ENCODE measurements at places on chromosomes 11 and 22.

DNA sequence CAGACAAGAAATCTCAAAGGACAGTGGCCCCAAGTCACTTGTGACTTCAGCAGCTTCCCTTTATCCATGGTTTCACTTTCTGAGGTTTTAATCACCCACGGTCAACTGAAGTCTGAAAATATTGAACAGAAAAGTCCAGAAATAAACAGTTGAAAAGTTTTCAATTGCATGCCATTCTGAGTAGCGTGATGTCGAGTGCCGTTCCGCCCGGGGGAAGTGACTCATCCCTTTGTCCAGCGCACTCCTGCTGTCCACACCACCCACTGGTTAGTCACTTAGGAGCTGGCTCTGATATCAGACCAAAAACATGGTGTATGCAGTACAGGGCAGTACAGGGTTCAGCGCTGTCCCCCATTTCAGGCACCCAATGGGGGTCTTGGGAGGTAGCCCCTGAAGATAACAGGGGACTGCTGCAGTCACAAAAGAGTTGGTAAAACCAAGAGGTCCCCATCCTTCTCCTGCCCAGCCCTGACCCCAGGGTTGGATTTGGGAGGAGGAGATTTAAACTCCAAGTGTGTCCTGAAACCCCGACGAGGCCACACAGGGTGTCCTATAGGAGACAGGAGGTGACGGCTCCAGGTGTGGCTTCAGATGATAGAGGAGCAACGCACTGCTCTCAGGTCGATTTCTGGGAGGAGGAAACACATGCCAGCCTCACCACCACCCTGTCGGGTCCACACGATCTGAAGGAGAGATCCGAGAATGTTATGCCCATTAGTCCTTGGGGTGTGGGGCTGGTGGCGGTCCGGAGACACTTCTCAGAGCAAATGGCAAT lies 390.1 kb downstream of the CTTN start:
- no peak for DNase-seq

- DNase-seq, result no peak
Measured at GRCh38 chr11:102620818-102621561, 4.1 kb downstream of the MMP20 start.

DNA sequence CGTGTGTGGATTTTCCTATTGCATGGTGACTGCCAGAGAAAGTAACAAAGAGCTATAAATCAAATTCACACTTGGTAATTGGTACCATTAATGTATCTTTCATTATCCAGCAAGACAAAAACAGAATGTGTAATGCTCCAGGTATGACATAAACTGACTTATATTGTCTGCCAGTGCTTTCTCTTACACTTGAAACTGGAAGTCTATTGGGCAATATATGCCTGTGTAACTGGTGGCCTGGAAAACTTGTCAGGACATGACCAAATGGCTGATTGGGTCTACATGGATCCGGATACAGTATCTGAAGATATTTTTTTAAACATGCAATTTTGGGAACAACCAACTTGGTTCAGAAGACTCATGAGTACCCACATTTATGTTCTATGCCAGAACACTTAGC lies 174.6 kb upstream of the ARHGAP42 start:
- DNase-seq, result no peak

- DNase-seq, result no peak
Measured at GRCh38 chr11:95299078-95299679, 68.2 kb upstream of the SESN3 start.

GRCh38 chr11:70074746-70075145 lies 3.4 kb upstream of the ANO1 start:
- DNase-seq, result no peak

GRCh38 chr11:60455531-60456042 lies at the start of gene MS4A1:
Gene MS4A1 (plus strand): TSS chr11:60455847. CDS start chr11:60462375, 6,528 bp downstream.
- no peak for DNase-seq

DNA sequence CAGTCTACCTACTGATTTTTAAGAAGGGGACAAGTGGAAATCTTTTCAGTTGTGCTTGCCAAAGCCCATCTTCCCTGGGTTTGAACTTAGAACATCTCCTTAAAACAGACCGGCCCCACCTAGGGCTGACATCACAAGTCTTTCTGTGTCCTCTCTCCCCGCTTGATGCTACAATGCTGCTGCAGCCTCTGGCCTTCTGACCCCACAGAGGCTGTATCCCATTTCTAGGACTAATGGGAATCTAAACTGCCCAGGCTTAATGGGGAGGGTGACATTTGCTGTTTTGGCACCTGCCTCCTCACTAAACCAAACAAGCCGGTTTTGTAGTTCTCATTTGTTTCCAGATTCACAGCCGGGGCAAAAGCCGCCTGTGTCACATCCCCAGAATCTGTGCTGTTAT lies 121.3 kb upstream of the CADM1 start:
- DNase-seq, result no peak

DNA sequence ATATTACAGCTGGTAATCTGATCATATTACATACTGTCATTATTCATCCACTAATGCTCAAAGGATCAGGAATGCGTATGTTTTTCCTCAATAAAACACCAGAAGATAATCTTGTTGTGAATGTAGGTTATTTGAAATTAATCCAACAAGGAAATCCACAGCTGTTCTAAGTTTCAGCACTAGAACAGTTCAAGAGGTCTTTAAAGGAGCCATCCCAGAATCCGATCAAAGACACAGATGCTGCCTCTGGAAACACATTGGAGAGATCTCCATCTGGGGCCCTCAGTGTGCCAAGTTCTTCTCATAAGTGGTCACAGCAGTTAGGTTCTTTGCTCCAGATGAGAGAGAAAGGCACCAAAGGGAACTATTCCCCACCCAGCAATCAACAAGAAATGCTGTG lies 1955.1 kb upstream of the RAG2 start:
- DNase-seq, result no peak

DNA sequence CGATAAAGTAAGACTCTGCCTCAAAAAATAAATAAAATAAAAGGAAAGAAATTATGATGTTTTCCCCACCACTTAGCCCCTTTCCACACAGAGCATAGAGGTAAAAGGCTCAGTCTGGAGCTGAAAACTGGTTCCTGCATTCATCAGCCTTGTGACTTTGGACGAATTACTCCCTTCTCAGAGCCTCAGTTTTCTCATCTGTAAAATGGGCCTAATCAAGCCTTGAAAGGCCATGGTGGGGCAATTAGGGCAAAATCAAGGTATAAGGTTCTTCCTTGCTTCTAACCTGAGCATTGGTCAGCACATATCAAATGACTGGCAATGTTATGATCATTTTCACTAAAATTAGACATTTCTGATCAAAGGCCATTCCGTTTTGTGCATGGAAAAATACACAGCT lies 417.7 kb downstream of the MN1 start:
- DNase-seq, result no peak

DNA sequence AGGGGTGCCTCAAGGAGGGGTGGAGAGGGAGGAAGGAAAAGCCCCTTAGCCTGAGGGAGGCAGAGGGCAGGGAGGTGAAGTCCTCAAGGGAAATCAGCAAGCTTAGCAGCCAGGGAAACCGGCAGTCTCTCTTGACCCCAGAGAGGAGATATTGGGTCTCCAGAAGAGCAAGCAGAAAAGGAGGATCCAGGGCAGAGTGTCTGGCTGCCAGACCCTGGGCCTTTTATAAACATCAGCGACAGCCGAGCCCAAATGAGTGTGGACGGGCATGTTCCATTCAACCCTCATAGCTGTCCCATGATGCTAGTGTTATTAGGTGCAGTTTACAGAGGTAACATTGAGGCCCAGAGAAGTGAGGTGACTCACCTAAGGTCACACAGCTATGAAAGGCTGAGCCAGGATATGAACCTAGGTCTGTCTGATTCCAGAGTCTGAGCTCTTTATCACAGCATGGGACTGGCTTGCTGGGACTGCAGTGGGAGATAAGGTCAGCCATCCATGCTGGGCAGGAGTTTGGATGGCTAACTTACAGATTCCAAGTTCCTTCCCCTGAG lies 9.3 kb downstream of the PRDM11 start:
- DNase-seq, result no peak

DNA sequence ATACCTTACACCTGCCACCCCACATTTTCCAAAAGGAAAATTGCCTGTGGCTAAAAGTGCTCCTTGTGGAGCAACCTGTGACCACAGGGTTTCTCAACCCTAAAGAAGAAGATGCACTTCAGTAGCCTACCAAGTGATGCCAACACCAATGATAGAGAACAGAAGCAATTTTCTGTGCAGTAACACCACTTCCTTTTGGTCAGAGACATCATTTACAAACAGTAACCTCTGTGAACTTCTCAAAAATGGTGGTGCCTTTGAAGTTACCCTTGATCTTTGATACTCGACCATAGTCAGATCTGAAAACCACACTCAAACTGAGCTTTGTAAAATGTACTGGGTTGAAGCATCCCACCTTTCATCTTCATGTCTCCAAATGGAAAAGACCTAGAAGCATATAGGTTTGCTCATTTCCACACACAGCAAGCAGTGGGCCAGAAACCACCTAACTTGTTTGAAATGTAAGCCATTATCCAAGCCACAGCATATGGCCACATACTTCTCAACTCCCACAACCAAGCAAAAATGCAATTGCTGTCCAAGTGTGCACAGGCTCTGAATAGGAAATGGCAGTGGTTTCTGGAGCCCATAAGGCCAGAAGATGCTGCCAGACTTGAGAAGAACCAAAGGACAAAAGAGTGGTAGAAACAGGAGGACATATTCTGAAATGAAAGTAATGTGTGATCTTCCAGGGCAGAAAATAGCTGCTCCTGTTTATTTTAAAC lies 24.3 kb downstream of the MPPED2 start:
- no peak for DNase-seq

DNA sequence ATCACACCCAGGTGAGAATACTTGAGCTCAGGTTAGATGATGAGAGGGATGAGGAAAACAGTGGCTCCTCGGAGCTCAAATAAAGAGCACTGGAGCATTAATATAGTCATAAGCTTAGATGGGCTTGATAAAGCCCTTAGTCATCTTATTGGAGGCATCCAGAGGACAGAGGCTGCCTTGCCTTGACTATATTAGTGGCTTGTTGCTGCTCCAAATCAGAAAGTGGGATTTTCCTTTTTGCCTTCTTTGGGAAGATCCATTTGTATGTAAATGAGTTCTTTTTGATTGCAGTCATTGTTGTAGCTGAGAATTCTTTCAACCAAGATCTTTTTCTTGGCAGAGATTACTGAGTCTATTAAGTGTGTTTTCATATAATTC lies 18.9 kb downstream of the ADM start:
- no peak for DNase-seq

DNA sequence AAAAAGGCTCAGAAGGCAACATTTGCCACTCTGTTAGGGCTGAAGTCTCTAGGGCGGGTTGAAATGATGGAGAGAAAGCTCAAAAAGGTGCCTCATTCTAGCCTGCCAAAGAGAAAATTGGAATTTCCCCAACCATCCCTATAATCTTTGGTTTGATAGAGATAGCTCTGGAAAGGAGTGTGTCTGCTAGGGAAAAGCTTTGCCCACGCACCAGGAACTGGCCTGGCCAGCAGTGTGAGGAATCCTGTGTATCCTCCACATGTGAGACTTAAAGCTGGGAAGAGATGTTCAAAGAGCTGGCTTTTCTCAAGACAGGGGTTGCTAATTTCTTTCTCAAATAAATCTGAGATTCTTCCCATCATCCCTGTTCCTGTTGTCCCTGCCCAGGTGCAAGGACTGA lies 193.7 kb downstream of the OPCML start:
- DNase-seq, result no peak

DNA sequence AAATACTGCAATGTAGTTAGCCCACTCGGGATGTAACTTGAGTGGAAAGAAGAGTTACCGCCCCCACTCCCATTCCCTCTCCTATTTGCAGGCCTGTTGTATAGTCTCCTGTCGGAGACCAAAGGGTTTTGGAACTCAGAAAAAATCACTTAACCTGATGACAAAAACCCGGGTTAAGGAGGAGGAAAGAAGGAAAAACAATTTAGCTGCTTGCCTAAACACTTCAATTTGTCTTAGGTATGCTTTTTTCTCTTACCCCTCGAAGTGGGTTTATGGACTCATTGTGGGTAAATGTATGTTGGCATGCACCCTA lies 2.2 kb downstream of the YAP1 start:
- no peak for DNase-seq

- DNase-seq, result no peak
Measured at GRCh38 chr11:64713781-64714363, 9.1 kb downstream of the NRXN2 start.

DNA sequence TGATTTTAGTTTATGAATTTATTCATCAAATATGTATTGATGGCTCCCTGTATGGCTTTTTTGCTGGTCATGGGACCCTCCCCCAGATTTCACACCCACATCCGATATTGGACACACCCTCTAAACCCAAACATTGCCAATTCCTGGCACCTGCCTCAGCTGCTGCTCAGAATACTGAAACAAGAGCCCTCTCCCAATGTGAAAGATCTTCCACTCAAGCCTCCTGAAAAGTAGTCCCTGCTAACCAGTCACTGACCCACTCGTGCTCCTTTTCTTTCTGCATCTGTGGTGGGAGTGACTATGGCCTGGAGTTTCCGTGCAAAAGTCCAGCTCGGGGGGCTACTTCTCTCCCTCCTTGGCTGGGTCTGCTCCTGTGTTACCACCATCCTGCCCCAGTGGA lies at the start of gene CLDN25:
Gene CLDN25 (plus strand): TSS at position 301 of the 400 bp plus-strand sequence. CDS start 0 bp downstream, at position 301.
- no peak for DNase-seq

DNA sequence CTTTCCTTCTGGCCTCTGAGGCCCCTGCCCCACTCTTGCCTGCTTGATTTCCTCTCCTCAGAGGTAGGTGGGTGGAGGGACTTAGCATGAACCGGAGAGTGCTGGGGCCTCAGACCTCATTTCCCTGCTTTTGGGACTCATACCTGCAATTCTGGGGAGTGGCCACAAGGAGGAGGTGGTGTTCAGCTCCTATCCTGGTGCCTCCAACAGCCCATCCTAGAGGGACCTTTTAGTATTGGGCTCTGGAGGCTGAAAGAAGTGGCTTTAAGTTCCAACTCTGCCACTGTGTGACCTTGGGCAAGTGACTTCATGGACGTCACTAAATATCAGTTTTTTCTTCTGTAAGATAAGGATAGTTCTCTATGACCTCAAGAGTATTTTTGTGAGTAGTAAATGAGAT lies 98.6 kb downstream of the KIAA1671 start:
- DNase-seq, result no peak

GRCh38 chr11:7703740-7704139 lies 2.5 kb downstream of the OVCH2 start:
- DNase-seq, result no peak

GRCh38 chr22:18023509-18024275 lies 669 bp downstream of the MICAL3 start:
- DNase-seq, result peak; percentile 11

DNA sequence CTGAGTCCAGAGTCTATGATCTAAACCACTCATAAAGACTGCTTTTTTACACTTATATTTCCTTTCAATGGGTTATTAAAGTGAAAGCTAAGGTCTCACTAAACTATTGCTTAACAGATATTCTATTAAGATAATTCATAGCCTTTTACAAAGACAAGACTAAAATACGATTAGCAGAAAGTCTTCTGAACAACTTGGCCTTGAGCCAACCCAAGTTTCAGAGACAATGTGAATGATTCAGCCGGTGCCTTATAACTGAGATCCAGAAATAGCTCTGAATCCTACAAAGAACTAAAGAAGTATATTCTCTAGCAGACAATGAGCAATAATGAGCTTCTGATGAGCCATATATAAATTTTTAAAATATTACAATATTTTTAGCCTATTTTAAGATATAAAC lies 41.5 kb upstream of the CARD18 start:
- no peak for DNase-seq

GRCh38 chr11:107733518-107733917 lies 21.7 kb upstream of the SLN start:
- no peak for DNase-seq
